Daoy (cell line): ENCODE measurements at places on chromosomes 7 and 10. TPM values are rescaled to one million over a fixed set of nuclear protein-coding genes. Genes with fewer than 3 reads are reported as not detected.

- no peak for DNase-seq
Measured at GRCh38 chr7:36761835-36762234, 37.5 kb upstream of the AOAH start.

DNA sequence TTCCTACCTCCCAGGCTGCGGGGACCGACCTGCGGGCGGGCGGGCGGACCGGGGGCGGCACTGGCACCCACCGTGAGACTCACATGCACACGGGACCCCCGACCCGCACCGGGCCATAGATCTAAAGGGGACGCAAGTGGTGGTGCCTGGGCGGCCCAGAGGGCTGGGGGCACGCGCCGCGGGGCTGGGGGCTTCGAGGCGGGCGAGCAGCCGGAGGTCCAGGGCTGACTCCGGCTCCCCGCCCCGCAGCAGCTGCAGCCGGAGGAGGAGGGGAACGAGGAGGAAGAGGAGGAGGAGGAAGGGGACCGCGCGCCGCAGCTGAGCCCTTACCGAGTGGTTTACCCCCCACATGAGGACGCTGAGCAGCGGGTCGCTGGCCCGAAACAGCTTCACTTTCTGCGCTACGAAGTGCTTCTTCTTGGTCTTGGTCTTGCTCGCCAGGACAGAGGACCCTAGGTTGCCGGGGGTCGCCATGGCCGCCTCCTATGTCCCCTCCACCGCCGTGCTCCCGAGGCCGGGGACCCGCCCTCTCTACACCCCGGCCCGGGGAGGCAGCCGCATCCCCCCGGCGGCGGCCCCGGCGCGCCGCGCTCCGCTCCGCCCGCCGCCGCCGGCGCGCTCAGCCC is 412 bp downstream of the PIP4K2A start:
- DNase-seq: peak; percentile 25

- DNase-seq: peak; percentile 45
Measured at GRCh38 chr10:78224602-78225001, 190.9 kb downstream of the RPS24 start.

FOXP2 gene
- total RNA-seq: 0.09 and 1.7 TPM in 2 replicates

HGF gene
- total RNA-seq: not detected in 2 replicates

- peak; percentile 29 for DNase-seq
Measured at GRCh38 chr10:47025540-47026300, 114.5 kb downstream of the PTPN20 start.

LIMK1 gene
- 41.0 and 52.2 TPM in 2 replicates for total RNA-seq

DNA sequence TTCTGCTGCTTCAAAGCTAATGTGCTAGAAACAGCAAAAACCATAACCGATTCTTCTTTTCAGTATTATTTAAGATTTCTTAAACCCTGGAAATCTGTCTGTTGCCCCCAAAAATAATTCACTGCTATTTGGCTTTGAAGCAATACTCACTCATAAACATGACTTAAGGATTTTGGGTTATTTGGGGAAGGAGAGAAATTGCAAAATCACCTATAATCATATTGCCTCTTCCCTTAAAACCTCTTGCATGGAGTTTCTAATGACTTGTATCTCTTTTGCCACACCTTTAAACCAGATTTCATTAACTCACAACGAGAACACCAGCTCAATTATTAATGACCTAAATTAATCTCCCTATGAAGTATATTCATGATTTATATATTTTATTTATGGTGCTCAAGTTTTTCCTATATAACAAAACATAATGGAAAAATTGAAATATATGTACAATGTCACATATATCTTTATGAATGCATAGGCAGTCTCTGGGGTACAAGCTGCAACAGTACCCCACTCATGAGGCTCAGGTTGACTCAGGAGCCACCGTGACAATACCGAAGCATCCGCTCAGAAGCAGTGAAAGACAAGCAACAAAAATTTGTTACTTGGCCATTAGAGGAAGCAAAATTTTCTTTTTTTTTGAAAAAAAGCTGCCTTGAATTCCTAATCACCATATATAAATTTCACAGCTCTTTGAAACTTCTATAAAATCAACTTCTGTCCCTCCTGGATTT is 3.0 kb downstream of the NAMPT start:
- DNase-seq: no peak

DNA sequence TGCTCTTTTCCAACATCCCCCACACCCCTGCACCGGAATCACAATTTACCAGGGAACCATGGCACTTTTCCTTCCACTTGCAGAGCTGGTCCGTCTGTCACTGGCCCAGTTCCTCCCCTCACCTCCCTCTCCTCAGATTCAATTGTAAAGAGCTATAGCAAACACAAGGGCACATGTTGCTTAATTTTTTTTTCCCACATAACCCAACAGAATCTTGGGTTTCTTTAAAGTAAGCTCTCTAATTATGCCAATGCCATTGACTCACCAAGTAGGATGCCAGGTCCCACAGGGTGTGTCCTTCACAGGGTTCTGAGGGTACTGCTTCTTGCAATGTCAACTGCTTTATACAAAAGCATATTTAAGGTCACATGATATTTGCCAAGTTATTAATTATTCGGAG is 262.2 kb downstream of the AUTS2 start:
- DNase-seq: peak; percentile 23

DNA sequence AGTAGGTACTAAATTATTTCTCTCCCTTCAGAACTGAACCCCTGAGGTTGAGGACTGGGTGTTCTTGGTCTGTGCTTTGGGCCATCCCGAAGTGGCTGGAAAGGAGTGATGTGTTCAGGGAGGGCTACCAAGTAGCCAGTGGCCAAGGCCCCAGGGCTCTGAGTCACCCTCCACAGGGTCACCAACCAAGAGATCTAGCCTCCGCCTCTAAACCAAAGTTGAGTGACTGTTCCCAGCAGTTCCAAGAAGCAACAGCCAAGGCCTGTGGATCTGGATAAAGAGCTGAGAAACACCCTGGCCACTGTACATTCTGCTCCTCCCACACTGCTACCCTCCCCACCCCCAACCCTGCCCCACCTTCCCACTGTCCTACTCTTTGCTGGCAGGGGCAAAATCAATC is 35.5 kb upstream of the KCNMA1 start:
- DNase-seq: peak; percentile 32

MASTL gene
- 15.1 and 15.3 TPM in 2 replicates for total RNA-seq

- DNase-seq: no peak
Measured at GRCh38 chr7:6649241-6649961, 12.3 kb downstream of the ZNF316 start.

DNA sequence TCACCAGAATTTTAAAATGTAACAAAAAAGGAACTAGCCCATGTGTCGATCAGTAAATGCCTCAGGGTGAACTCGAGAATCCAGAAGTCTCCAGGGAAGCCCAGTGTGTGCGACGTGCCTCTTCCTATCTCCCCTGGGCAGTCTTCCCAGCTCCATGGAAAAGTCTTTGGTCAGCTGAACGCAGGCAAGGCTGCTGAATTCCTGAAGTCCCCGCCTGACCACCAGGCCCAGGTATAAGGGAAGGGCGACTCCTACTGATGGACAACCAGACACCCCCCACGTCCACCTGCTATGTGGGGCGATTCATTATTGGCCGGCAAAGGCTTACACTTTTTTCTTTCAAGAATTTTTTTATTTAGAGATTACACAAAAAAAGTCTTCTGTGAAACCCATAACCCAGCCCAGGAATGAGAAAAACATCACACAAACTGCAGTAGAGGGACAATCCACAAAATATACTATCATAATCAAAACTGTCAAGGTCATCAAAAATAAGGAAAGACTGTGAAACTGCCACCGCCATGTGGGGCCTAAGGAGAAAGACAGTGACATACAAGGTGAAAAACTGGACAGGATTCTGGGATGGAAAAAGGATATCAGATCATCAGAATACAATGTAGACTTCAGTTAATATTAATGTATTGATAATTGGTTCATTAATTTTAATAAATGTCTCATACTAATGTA is 93.5 kb downstream of the CTBP2 start:
- DNase-seq: no peak

- DNase-seq: no peak
Measured at GRCh38 chr10:3395458-3395861, 222.9 kb upstream of the PITRM1 start.

- DNase-seq: no peak
Measured at GRCh38 chr10:81950358-81950757, 75.4 kb downstream of the NRG3 start.

MYL7 gene
- not detected in 2 replicates for total RNA-seq

- no peak for DNase-seq
Measured at GRCh38 chr7:150329331-150330120, 6.2 kb upstream of the ACTR3C start.

DNA sequence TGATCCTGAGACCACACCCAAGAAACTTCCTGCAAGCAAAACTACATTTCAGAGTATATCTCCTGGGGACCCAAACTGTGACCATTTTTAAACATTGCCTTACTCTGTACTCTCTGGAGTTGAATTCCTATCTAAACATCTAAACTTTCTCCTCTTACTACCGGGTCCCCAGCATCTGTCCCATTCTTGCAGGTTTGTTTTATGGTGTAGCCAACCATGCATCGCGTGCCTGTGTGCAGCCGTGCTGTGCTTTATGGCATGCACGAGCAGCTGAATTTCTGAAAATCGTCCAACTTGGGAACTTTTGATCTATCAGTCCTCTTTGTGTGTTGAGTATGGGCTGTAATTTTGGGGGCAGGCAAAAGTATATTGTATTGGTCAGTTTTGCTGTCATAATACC is 423.8 kb upstream of the DPP6 start:
- DNase-seq: no peak

ANKRD30A gene
- not detected in 2 replicates for total RNA-seq

DNA sequence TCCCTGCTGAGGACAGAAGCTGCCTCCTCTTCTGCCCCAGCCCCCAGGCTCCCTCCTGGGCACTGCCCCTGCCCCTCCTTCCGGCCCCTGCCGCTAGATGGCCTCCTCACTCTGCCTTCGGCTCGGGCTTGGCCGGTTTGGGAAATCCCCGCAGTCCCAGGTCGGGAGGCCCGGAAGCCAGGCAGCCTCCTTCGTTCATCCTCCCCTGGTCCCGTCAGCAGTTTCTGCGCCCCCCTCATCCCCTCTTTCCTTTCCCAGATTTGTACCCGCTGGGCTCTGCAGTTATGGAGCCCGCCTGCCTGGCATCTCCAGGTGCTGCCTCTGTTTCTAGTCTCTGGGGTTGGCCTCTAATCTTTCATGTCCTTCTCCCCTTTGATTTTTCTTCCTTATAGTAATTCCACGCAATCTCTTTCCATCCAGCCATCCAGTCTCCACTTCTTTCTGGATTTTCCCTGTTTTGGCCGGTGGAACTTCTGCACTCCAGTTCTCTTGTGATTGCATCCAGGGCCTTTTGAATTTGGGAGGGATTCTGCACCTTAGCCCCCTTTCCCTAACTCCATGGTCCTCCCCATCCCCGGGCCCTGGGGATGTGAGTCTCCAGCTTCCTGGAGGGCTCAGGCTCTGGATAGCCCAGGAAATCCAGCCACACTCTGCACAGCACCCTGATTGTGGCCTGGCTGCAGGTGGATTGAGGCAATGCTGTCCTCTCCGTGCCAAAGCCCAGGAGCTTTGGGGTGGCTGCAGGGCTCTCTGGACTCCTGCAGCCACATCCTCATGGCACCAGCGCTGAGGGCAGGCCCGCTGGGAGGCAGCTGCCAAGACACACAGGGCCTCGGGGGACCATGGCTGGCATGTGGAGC is 3.3 kb upstream of the SHH start:
- peak; percentile 91 for DNase-seq

DNA sequence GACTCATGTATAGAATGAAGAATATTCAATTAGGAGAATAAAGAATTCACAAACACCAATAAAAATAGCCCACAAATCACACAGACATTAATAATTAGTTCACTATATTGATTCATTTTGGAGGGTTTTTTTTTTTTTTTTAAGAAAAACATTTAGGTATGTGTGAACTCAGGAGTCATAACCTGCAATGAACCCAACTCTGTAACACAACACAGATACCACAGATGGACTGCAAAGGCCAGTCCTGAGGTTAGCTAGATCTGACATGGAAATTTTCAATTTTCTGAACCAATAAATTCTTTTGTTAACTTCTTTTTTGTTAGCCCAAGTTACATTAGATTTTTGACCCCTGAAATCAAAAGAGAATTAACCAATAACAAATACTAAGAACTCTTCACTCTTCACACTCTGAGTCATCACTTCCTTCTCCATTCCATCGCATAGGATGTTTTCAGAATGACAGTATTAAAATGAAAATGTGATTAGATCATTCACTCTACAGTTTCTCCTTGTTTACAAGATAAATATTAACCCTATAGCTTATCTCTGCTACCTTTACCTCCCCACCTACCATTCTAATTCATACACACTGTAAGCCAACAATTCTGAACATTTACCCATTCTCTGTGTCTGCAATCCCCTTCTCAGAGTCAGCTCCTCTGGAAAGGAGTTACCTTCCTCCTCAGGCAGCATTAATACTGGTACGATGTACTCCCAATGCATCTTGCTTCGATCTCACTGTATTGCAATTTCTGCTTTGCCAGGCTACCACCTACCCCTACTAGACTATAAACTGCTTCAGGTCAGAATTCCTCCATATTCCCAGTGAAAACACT is 141.5 kb downstream of the LRRN3 start:
- peak; percentile 58 for DNase-seq

COL17A1 gene
- 0.06 and 0.23 TPM in 2 replicates for total RNA-seq

EGR2 gene
- total RNA-seq: 1.4 and 3.1 TPM in 2 replicates

DNA sequence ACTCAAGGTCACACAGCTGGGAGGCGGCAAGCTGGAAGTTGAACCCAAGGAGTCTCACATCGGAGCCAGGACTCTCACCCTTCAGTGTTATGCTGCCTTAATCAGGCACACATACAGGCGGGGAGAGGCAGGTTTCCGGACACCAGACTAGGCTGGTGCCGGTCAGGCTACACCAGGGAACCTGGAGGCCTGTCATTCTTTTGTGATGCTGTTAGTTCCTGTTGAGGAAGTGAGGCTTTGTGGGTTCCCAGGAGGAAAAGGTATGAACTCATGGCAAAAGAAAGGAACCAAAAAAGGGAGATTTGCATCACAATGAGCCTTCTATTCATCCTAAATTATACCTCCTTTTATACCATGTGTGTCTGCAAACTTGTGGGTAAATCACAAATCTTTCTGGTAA is 103.8 kb downstream of the TCF7L2 start:
- peak; percentile 67 for DNase-seq

- DNase-seq: no peak
Measured at GRCh38 chr7:51970961-51971665, 654.5 kb upstream of the COBL start.

GRCh38 chr7:156104501-156105336 is 292.5 kb upstream of the SHH start:
- no peak for DNase-seq

DNA sequence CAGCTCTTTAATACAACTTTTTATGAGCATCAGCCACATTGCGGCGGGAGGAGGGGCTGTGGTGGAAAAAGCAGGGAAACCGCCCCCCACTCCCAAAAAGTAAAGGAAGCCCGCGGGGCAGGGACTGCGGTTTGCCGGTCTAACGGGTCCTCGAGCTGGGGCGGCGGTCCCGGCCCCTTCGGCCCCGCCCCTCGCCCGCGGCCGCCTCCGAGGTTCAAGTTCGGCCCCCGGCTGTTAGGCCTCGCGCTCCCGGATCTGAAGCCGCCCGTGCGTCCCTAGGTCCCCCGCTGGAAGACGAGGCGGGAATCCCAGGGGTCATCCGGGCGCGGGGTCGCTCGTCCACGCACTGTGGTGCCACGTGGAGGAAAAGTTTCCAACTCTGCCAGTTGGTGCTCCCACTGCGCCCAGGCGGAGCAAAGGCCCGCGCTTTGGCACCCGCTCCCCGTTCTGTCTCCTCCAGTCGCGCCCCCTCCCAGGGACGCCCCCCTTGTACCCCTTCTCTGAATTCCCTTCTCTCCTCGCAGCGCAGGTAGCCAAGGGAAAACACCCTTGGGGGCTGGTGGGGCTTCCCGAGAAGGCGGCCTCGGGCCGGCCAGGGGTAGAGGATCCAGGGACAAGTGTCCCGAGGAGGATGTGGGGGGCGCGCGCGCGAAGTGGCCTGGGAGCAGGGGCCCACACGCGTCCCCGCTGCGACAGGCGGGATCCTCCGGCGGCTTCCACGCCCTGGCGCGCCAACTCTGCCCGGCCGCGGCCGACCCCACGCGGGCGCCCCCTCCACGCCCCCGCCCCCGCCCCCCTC is 798 bp upstream of the AUTS2 start:
- DNase-seq: peak; percentile 75
